Right renal pelvis (tissue), 4 donors: ENCODE measurements at places on chromosomes 5 and 9.

GRCh38 chr5:4480528-4481349 is 659.4 kb upstream of the ADAMTS16 start:
- DNase-seq = peak; percentile 38

DNA sequence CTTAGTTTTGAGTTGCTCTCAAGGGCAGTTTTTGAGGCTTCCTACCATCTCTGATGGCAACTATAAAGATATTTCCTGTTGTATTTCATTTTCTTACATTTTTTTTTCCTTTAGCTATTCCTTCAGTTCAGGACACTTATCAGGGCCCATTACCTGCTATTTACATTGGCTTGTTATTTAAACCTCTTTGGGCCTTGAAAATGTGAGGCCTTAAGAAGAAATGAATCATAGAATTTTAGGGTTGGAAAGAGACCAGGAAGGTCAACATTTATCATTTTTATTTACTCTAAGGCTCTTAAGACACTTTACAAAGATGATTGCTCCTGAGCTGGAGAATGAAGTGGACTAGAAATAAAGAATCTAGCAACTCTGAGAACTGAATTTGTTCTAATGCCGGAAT is 335.2 kb downstream of the DTWD2 start:
- DNase-seq = no peak

DNA sequence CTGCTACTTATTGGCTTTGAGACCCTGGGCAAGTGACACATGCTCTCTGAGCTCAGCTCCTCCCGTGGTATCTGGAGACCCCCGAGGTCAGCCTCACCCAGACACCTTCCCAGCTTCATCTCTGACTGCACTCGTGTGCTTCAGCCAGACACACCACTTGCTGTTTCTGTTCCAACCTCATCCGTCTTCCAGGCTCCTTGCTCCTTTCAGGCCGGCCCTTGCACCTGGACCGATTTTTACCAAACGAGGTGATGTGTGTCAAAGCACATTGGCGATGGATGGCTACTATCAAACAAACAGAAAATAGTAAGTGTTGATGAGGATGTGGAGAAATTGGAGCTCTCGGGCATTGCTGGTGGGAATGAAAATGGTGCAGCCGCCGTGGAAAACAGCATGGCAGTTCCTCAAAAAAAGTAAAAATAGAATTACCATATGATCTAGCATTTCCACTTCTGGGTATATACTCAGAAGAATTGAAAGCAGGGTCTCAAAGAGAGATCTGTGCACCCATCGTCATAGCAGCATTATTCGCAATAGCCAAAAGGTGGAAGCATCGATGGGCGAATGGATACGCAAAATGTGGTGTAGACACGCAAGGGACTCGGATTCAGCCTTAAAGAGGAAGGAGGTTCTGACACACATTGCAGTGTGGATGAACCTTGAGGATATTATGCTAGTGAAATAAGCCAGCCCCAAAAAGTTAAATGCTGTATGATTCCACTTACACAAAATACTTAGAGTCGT is 96.1 kb upstream of the IER5L start:
- no peak for DNase-seq

GRCh38 chr9:117368684-117369230 is 46.1 kb downstream of the ASTN2 start:
- no peak for DNase-seq
